ENCODE measurements at places on chromosomes 12 and 14.
A peak's percentile ranks its signal among the peaks of the same experiment; 100 is the strongest.

DNA sequence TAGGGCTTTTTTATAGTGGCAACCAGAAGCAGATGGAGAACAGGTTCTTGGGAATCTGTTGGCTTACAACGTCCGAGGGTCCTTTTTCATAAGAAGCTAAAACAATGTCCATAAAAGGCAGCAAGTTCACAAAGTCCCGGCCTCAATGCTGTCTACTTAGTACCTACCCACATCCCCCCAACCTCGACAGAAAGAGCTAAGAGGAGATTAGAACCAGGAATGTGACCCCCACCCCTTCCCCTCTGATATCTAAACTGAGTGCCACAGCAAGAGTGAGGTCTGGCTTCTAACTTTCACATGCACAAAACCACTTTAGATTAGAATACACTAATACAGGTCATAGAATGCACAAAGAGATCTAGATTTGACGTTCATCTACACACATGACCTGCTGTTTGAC is 4.5 kb downstream of the DPF3 start:
- no peak for DNase-seq

- DNase-seq: no peak
Observed at GRCh38 chr12:71578694-71579258, 84.9 kb downstream of the ZFC3H1 start.

DNA sequence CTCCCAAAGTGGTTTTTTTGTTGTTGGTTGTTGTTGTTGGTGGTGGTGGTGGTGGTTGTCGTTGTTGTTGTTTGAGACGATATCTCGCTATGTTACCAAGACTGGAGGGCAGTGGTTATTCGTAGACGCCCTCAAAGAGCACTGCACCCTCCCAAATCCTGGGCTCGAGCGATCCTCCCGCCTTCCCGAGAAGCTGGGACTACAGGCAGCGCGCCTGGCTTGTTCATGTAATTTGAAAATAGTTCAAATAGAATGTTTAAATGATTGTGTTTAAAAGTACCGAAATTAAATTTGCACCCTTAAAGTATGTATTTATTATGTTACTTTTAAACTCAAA is 439 bp upstream of the ANAPC5 start:
- DNase-seq: no peak

- no peak for DNase-seq
Observed at GRCh38 chr14:78029601-78030372, 140.4 kb upstream of the NRXN3 start.

- DNase-seq: no peak
Observed at GRCh38 chr12:71469258-71469750, 29.7 kb downstream of the LGR5 start.

DNA sequence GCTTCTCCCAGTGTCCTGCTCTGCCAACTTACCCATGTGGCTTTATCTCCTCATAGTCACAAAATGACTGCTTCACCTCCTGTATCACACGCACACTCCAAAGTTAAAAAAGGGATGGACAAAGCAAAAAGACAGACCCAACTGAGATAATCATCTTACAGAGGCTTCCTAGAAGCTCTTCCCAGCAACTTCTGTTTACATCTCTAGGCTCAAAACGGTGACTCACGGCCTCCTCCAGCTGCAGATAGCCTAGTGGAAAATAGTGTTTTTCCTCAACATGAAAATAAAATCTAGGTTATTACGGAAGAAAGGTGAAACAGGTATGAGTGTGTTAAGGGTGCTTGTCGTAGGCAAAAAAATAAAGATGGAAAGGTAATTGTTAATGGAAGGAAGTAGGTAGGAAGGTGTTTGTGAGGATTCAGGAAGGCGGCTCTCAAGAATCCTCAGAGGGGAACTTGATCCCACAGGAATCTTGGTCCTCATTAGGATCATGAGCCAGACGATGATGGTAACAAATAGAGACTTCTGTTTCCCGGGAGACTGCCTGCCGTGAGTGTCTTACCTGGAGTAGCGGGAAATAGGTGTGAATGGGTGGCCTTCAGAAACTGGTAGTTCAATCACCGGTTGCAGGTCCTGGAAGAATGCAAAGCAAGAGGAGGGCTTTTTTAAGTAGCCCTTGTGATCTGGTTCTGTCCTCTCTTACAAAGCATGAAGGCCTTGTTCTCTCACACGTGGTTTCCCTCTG is 487.5 kb upstream of the TMEM132C start:
- no peak for DNase-seq

DNA sequence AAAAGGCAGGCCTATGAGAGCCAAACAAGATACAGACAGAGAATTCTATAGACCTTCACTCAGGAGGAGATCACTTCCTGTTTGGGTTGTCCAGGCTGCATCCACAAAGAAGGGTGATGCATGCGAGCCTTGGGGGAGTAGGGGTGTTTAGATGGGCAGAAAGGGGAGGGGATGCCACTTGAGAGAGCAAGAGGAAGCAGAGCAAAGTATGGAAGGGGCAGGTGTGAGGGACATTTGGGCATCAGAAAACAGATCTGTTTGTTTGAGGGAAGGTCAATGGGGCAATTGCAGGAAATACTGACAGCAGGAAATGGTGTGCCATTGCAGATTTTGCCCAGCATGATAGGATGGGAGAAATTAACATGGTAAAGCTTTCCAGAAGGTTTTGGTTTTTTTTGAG is 146.4 kb upstream of the FOXN3 start:
- DNase-seq: no peak

GRCh38 chr12:39476121-39476520 is 33.2 kb upstream of the KIF21A start:
- DNase-seq: no peak

GRCh38 chr14:55059333-55059732 is 7.9 kb downstream of the MAPK1IP1L start:
- no peak for DNase-seq

DNA sequence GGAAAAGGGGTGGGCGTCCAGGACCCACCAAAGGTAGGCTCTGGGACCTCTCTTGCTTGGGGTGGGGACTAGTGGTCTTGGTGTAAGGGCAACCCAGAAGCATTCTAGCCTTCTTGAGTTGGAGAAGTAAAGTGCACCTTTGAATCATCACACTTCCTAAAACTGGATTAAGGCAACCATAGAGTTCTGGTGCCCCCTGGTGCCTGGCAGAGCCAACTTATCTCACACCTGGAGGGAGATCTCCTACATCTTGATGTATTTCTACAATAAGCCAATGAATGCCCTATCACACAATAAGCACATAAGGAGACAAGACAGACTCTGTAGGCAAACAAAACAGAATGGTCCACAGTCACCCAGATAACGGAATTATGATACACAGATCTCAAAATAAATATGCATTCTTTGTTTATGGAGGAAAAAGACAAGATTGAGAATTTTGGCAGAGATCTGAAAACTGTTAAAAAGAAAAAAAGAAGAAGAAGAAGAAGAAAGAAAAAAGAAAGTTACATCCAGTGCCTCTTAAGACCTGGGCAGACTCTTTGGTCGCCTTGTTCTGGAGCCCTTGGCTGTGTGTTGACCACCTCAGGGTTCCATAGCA is 95.9 kb upstream of the PPP2R5C start:
- peak; percentile 35 for DNase-seq

DNA sequence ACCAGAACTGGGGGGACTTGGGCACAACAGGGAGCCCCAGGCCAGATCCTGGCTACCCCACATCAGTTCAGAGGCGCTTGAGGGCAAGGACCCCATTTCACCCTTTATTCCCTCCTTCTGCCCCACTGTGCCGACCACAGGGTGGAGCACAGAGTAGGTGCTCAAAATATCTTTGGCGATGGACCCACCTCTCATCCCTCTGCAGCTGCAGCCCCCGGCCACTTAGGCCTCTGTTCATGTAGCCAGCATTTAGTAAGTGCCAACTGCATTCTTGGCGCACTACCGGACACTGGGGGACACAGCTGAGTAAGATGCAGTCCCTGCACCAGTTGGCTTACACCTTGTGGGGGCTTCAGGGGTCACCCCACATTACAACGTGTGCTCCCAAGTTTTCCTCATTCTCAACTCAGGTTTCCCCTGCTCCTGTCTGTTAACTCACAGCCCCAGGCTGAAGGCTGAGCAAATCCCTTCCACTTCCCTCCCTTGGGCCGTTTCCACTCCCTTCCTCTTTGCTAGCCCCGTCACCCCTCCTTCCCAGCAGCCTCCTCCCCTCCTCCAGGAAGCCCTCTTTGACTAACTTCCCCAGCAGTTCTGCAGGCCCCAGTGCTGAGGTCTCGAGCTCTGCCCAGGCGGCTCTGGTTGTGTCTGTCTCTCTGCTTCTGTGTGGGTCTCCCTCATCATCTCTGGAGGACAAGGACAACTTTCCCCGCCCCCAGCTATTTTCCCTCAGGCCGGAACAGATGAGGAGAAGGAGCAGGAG is 26.5 kb downstream of the KRT80 start:
- no peak for DNase-seq

DNA sequence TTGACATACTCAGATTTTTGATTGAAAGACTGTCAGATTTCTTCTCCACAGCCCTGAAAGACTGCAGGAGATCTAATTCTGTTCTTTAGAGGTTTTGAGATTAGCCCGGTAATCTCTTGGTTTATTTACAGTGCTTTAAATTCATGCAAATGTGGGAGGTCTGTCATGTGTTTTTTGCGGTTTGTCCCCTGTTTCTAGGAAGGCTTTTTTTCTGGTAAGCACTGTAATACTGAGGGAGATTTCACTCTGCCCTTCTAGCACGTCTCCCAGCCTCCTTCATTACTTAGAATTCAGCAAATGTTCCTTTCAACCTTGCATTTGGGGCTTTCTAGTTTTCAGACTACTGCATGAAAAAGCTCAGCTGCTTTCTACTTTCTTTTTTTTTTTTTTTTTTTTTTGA is 31.1 kb downstream of the GPHN start:
- no peak for DNase-seq

DNA sequence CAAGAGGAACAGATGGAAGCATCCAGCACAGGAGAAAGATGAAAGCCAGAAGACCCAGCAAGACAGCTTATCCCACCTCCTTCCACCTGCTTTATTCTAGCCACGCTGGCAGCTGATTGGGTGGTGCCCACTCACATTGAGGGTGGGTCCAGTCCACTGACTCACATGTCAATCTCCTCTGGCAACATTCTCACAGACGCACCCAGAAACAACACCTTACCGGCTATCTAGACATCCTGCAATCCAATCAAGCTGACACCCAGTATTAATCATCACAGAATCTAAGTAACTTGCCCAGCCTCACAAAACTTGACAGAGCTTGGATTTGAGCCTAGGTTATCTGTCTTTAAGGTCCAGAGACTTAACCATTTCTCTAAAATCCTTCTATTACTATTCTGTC is 208.9 kb downstream of the PAH start:
- DNase-seq: no peak

DNA sequence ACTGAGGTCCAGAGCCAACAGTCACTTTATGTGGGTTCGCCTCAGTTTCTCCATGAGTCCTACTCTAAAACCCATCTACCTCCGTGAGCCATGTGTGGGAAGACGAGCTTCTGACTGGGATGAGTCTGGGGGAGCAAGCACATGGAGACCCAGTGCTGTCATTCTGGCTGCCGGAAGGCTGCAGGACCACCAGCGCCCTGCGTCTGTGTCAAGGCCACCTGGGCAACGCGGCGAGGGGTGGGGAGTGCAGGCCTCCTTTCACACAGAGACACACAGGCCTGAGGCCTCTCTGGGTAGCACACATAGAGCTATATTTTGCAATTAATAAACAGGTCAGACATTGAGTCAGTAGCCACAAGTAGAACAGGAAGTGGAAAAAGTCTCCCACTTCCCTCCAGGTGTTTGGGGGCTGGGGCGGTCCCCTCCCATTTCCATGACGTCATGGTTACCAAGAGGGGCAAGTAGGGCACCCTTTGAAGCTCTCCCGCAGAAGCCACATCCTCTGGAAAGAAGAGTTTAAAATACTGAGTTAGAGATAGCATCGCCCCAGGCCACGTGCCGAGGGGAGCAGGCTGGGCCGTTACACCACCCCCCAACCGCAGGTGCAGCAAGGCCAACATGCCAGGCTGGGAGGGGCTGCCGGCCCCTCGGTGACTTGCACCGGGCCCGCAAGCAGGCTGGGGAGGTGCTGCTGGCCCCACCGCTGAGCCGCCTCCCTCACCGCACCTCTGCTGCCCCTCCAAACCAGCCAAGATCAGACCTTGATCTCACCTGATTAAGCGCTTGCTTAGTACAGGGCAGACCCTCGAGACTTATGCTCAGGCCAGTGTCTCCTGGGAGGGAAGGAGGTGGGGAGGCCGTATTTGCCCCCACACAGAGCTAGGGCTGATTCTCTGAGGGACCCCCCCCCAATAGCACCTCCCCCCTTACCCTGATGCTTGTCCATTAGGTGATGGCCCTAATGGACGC is 32.7 kb downstream of the DAD1 start:
- peak; percentile 90 for DNase-seq

DNA sequence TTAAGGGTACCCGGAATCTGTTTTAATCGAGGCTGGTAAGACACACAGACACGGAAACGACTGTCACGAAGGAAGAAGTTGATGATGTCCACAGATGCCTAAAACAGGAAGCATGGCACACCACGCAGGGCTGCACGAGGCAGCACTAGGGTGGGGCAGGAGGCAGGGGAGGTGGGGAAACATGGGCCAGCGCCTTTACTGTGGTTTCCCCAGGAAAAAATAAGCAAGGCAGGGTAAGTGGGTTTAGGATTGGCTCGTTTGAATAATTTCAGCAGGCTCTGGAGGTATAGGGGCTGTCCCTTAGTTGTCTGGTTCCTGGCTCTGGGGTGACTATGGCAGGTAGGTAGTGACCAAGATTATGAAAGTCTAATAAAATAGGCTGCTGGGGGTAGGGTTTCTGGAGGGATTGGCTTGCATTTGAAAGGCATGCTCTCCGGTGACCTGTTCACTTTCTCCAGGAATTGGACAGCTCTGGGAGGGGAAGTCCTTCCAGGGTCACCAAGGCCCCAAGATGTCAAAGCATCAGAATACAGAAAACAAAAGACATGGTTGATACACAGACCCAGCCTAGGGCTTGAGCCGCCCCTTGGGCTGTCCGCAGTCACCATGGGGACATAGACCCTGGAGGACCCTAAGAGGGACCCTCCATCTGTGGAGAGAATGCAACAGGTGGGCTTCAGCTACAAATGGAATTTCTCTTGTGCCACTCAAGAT is 35.3 kb downstream of the MAP1LC3B2 start:
- DNase-seq: peak; percentile 18

DNA sequence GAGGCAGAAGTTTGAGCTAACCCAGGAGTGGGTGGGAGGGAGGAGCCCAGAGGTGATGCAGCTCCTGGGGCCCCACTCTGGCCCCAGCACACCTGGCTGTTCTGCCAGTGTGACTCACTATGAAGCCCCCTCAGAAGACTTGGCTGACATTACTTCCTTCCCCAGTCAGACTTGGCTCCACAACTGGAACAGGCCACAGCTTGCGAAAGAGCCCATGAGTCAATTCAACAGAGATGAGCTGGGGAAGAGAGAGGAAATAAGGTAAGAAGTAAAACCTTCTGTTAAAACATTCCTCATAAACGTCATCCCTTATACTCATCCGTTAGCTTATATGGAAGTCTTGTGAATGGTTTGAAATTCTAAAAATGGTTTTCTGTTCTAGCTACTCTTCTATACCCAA is 245.9 kb downstream of the ADAMTS20 start:
- DNase-seq: no peak

- DNase-seq: no peak
Observed at GRCh38 chr12:3427956-3428355, 63.0 kb upstream of the PRMT8 start.
